ENCODE measurements at places on chromosomes 7 and 10. TPM values are rescaled to one million over a fixed set of nuclear protein-coding genes. Genes with fewer than 3 reads are reported as not detected.

ZNF117 gene
- total RNA-seq = 6.4 TPM

GRCh38 chr10:133164816-133165555, 5.0 kb downstream of the KNDC1 start:
- no peak for DNase-seq

- no peak for DNase-seq
Measured at GRCh38 chr10:21509341-21510240, 15.9 kb downstream of the SKIDA1 start.

DNA sequence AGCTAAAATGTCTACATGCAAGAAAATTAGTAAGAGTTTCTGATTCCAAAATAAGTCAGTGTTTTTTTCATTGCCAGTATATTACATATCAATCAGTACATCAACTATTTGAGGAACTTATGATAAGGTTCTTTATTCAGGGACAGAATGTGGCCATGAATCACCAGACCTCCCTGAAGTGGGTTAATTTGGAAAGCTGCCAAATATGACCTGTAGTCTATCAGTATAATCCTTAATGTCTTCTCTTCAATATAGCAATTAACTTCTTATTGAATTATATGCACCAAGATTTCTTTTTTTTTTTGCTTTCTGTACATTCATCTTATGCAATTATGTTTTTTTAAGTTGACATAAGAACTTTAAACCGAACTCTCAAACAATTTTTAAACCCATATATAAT, 714.5 kb upstream of the POT1 start:
- no peak for DNase-seq

DNA sequence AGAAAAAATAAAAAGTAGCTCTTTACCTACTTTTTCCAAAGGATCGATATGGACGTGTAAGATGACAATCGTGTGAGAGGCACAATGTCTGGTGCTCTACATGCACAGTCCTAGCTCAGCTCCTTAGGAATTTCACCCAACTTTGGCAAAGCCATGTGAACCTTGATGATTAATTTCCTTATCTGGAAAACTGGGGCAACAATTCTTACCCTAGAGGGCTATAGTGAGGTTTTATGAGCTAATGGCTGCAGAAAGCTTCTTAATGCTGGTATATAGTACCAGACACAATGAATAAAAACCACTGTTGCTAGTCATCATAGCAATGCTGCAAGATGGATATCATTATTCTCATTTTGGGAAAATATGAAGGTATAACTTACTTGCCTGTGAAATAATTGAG, 202.7 kb downstream of the PARD3 start:
- DNase-seq = no peak

GRCh38 chr10:80498833-80499741, 38.6 kb upstream of the SH2D4B start:
- peak; percentile 93 for DNase-seq
